ENCODE measurements at places on chromosomes 1 and 21.

DNA sequence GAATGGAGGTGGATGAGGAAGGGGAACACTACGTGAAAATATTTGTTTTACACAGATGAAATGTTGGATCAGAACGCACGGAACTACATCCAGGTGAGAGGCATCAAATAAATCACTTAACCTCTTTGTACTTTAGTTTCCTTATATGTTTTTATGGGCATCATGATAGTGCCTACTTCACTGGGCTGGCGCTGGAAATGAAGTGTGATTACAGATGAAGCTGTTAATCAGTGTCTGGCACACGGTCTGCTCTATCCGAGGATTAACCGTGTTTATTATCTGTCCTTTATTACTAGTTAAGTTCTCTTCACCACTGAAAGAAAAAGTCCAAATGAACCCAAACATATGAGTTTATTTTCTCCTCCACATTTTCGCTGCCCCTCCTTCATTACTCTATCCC is 96.0 kb upstream of the TRABD2B start:
- DNase-seq = no peak

GRCh38 chr1:183783767-183784637 is 20.9 kb upstream of the RGL1 start:
- no peak for DNase-seq

- DNase-seq = peak; percentile 69
These were observed 260.5 kb downstream of the PRDM2 start for GRCh38 chr1:13960375-13960987.

DNA sequence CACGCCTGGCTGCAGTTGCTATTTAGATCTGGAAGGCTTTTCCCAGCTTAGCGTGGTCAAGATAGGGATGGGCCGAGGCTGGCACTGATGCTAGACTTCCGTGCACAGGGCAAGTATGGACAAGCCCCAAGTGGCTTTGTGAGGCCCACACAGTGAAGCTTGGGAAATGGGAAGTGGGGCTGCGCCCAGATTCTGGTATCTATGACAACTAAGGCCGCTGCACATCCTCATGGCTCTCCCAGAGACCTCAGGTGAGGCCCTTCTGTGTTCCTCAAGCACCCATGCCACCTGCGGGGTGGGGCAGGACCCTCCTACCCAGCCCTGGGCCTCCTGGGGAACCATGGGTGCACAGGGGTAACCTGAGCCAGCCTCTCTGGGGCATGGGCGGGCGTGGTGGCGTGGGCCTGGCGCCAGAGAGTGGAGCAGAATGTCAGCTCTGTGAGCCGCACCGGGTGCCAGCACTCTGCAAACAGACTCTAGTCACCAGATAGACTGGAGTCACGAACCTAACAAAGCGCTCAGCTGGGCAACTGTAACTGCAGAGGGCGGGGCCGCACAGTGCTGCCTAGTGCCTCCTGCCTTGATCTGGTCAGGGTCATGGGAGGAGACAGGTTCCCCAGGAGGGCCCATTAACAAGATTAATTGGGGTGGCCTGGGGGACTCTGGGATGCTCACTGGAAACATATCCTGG is 46.4 kb downstream of the ELF3 start:
- no peak for DNase-seq

DNA sequence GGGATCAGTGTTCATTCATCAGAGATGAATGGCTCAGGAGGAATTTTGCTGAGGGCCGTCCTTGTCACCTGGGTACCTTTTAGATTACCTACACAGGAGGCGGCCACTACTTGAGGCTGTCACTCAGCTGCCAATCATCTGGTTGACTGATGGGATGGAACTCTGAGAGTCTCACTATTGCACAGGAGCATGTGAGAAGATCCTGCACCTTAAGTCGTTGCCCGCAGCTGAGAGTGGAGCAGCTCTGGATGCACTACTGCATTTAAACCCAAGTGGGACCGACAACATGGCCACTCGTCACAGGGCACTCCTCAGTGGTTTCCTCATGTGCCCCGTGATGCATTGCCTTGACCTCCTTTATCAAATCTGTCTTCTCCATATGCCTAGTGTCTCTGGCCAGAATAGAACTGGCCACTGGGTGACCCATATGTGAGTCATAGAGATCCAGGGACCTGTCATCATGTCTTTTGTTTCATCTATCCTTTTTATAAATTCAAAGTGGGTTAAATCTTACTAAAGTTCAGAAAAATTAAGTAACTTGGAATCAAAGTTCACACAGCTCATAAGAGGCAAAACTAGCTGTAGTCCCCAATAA is 165.5 kb downstream of the ZSCAN20 start:
- no peak for DNase-seq

DNA sequence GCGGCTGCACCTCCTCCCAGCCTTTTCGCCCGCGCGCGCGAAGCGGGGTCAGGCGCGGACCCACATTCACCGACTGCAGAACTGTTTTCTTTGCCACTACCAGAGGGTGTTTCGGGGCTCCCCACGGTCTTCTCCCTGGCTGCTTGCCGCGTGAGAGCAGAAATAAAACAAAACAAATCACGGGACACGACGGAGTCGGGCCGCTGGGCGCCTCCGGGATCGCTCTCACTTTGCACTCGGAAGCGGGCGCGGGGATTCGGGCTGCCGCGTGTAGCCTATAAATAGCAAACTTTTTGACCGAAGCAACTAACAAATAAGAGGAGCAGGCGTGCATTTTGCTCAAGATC is 412.3 kb upstream of the ESRRG start:
- no peak for DNase-seq

DNA sequence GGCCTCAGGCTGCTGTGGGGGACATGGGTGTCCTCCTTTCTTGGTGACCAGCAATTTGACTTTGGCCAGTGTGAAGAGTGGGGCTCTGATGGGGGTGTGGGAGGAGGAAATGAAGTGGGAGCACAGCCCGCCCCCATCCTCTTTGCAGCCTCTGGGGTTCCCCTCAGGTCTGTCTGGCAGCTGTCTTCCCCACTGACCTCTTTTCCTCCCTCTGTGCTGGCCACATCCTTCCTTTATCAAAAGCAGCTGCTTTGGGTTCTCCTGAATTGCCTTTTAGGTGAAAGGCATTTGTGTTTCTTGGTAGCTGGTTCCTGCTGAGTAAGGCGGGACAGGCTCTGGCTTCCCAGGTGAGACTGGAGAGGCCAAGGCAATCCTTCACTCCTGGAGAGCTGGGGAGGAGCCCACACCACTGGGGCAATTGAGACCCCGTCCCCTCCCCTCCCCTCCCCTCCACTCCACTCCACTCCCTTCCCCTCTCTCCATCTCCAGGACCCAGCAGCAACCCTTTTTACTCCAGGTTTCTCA is 24.9 kb downstream of the PCAT6 start:
- DNase-seq = no peak

- no peak for DNase-seq
These were observed 23.0 kb upstream of the TBX15 start for GRCh38 chr1:119011116-119011515.

DNA sequence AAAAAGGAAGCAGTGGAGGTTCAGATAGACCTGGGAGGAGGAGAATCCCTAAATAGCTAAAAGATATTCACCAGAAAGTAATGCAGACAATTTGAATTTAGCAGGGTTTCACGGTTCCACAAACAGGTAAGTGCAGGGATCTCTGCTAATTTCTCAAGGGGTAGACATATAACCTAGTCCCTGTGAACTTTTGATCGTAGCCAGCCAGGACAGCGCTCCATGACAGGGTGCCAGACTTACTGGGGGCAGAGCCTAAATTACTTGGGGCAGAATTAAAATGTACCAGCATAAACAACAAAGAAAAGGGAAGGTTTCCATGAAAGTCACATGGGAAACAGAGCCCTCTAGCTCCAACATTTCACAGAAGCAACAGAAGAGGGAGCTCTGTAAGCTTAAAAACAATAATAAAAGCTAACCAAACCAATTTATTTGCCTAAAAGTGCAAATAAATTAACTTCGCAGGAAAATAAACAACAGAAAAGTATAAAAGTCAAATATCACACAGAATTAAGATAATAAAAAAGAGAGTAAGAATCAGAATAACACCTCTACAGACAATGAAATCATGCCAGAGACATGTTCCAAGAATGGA is 198.3 kb downstream of the DUSP10 start:
- no peak for DNase-seq

DNA sequence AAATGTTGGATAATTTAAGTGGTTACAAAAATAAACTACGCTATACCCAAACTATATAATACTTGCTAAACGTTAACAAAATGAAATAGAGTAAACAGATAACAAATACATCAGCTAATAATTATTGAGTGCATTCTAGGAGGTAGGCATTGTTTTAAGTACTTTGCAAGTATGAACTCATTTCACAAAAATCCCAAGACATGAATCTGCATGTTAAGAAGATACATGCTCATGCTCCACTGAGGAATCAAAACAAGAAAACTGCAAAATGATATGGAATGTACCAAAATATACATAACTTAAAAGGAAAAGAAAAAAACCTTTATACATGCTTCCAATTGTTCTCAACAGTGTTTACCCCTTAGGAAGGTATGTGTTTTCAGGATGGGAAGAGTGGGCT is 2.5 kb downstream of the FRRS1 start:
- no peak for DNase-seq

DNA sequence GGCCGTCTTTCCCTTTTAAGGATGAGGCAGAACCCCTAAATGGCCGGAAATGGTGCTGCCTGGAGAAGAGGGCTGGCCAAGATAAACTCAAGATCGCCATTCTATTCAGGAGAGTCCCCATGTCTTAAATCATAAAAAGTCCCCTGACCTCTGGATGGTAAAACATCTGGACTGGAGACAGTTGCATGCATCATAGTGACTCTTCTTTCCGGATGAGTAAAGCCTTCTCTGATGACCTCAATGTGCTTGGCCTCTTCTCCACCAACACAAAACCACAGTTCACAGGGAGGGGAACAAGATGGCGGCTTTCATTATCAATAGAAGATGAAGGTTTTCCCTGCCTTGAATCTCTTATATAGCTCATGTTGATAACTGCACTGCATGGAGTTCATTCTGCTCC is 27.5 kb upstream of the H6PD start:
- DNase-seq = no peak

- DNase-seq = no peak
These were observed 15.4 kb upstream of the ZDHHC18 start for GRCh38 chr1:26811057-26811456.

DNA sequence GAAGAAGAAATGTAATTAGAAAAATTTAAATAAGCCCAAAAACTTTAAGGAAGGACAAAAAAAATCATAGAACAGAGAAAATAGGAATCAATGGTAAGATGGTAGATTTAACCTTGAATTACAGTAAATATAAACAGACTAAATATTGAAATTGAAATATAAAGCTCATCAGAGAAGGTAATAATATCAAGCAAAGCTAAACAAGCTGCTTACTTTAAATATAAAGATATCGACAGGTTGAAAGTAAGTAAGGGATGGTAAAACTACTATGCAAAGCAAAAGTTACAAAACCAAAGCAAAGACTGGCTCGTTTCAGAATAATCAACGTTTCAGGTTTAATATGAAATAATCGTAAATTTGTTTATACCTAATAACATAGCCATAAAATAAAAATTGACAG is 137.0 kb upstream of the KCNJ15 start:
- no peak for DNase-seq

DNA sequence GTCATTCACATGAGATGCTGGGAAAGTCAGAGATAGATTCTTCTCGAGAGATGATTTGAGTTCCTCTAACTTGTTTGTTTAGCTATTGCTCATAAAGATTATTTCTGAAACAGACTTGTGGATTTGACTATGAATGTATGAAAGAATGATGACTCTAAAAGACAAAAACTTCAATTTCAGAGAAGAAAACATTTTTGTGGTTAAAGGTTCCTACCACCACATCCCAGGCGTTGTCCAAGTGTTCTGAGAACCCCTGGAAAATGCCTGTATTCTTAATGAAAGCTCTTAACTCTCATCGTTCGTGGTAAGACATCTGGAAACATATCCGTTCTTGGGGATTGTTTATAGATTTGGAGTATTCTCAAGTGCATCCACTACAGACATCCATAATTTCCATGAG is 228.7 kb downstream of the BARHL2 start:
- DNase-seq = no peak

DNA sequence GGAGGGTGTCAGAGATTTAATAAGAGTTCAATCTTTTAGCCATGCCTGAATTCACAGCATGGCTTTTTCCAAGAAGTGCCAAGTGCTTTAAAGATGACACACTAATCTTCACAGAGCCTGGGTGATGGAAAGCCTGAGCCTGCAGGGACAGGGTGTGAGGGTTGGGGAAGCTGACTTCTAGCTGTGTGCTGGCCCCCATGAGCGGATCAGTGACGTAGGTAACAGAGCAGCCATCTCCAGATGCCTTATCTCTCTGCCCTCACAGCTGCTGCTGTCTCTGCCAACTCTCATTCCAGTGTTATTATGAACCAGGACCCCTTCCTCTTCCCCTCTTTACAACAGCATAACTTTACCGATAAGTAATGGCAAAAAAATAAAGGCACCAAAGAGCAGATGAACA is 30.6 kb downstream of the FAM78B start:
- DNase-seq = no peak

GRCh38 chr1:155977690-155978324 is 540 bp downstream of the ARHGEF2 start:
- DNase-seq = peak; percentile 61

- no peak for DNase-seq
These were observed 672.4 kb upstream of the ADAMTS5 start for GRCh38 chr21:27639286-27639685.
